ENCODE measurements at places on chromosomes 2 and 18. TPM values are rescaled to one million over a fixed set of nuclear protein-coding genes. Genes with fewer than 3 reads are reported as not detected.

DNA sequence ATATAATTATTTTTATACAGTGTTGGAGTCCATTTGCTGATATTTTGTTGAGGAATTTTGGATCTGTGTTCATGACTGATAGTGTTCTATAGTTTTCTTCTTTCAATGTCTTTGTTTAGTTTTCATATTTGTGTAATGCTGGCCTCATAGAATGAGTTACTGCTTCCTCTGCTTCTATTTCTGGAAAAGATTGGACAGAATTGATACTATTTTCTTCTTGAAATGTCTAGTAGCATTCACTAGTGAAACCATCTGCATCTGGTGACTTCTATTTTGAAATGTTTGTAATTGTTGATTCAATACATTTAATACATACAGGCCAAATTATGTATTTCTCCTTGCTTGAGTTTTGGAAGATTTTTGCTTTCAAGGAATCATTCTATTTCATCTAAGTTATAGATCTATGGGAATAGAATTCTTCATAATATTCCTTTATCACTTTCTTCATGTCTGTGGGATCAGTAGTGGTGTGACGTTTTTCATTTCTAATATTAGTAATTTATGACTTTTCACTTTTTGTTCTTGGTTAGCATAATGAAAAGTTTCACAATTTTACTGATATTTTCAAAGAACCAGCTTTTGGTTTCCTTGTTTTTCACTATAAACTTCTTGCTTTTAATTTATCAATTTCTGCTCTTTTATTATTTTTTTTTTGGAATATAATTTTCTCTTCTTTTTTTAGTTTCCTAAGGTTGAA is 509.9 kb upstream of the VRK2 start:
- DNase-seq: no peak

DNA sequence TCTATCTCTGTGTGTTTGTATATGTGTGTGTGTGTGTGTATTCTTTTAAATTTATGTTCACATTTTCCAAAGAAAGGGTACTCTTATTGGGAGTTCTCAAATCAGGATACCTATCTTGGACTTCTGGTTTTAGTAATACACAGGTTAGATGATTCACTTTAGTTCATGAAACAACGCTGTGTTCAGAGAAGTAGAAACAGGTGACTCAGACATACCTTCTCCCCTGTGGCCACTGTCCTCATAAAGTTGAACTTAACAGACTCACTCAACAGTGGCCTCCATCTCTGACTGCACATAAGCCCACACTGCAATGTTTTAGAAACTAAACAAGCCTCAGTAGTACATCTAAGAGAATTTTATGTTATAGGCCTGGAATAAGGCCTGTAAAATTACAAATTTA is 566.6 kb upstream of the VRK2 start:
- DNase-seq: no peak

DNA sequence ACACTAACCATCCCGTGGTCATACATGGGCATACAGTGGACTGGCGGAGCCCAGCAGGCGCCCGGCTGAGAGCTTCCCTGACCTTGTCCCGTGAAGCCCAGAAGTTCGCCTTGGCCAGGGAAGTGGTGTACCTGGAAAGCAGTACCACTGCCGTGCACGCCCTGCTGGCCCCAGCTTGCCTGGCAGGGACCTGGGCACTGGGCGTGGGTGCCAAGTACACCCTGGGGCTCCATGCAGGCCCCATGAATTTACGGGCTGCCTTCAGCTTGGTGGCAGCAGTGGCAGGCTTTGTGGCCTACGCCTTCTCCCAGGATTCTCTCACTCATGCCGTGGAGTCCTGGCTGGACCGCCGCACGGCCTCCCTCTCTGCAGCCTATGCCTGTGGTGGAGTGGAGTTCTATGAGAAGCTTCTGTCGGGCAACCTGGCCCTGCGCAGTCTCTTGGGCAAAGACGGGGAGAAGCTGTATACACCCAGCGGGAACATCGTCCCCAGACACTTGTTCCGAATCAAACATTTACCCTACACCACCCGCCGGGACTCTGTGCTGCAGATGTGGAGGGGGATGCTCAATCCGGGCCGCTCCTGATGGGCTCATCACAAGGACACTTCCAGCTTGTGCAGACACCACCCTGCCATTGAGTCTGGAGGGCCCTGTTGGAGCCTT is 2.3 kb downstream of the TMEM177 start:
- no peak for DNase-seq

- no peak for DNase-seq
These were observed 435.7 kb downstream of the LRRTM4 start for GRCh38 chr2:77086478-77086877.

Gene LRRTM4
- 8.1 TPM for total RNA-seq

DNA sequence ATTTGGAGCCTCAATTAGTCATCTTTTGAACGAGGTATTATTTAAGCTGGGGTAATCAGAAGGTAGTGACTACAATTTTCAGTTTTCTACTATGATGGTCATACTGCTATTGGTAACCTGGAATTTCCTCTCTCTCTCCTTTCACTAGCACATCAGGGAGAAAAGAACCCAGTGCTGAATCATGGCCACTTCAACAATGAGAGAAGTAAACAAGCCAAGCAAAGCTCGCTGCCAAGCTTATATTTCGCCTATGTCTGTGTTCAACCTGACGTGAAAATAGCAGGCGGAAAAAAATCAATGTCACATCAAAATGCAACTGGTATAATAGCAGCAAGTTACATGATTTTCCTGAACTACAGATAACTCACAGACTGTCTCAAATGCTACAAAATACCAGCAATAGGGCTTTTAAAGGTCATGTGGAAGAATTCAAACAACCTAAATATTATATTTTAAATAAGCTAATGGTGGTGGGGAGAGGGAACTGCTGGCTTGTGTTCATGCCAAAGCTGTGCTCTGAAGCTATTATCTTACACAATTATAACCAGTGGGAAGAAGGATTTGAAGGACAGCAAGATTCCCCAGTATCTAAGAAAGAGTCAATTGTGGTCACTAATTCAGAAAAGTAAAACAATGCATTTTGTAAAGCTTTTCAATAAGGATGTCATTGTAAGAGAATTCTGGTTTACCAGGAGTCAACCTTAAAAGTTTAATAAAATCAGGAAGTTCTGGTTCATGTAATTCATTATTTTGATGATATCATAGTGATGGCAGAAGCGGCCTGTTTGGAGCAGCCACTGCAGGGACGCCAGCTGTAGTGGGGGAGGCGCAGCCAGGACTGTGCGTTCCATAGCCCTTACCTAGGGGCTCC is 38.0 kb downstream of the RNF152 start:
- no peak for DNase-seq

DNA sequence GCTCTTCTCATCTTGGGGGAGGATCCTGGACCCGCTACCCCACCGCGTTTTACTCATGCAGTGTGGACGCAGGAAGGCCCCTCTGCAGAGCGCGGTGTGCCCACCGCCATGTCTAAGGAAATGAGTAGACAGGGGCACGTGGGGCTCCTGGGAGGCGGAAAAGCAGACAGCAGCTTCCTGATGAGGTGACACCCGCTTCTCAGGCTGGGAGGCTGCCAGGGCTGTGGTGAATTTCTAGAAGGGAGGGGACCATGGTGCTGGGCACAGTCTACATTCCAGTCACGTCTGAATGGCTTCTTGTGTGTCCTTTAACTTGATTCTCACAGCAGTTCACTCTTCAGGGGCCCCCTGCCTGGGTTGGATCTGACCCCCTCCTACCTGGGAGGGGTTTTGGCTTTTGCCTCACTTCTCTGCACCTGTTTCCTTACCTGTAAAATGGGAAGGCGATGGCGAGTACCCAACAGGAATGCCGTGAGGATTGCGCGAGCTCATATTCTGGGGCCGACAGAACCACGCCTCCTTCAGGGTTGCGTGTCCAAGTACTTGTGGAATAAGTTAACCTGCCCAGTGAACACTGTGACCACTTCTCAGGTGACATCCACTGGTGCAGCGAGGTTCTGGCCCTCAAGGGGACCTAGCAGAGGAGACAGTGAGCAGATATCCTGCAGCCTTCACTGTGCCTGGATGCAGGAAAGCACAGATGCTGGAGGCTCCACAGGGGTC is 32.3 kb upstream of the MBP start:
- DNase-seq: no peak
